ENCODE measurements at places on chromosomes 12 and 14. TPM values are rescaled to one million over a fixed set of nuclear protein-coding genes. Genes with fewer than 3 reads are reported as not detected.

Gene TSHR
- total RNA-seq, result not detected

Gene ARHGEF40
- 18.1 TPM for total RNA-seq

Gene DAO
- not detected for total RNA-seq

Gene NOS1
- total RNA-seq, result not detected

Gene TAS2R30
- total RNA-seq, result 7.2 TPM

Gene CLEC9A
- total RNA-seq, result not detected

Gene TAS2R20
- 3.9 TPM for total RNA-seq

Gene MTHFD1
- total RNA-seq, result 64.9 TPM

Gene CLEC7A
- total RNA-seq, result not detected

Gene FBXO34
- total RNA-seq, result 27.8 TPM

Gene CCDC177
- not detected for total RNA-seq

Gene AGAP2
- 0.28 TPM for total RNA-seq

Gene FITM1
- total RNA-seq, result not detected

Gene BCL2L2
- 16.9 TPM for total RNA-seq

Gene KRT74
- not detected for total RNA-seq

Gene RASSF9
- total RNA-seq, result 0.18 TPM

Gene RDH12
- total RNA-seq, result not detected

Gene TAS2R10
- 0.36 TPM for total RNA-seq

Gene KLRK1
- not detected for total RNA-seq

Gene USP44
- 33.5 TPM for total RNA-seq

Gene BCL11B
- total RNA-seq, result under 0.01 TPM

Gene LRRC10
- not detected for total RNA-seq

Gene KHNYN
- 22.8 TPM for total RNA-seq

Gene SYT1
- total RNA-seq, result 3.0 TPM

Data from IMR-90 (cell line).